ENCODE measurements at places on chromosomes 3 and 15.

DNA sequence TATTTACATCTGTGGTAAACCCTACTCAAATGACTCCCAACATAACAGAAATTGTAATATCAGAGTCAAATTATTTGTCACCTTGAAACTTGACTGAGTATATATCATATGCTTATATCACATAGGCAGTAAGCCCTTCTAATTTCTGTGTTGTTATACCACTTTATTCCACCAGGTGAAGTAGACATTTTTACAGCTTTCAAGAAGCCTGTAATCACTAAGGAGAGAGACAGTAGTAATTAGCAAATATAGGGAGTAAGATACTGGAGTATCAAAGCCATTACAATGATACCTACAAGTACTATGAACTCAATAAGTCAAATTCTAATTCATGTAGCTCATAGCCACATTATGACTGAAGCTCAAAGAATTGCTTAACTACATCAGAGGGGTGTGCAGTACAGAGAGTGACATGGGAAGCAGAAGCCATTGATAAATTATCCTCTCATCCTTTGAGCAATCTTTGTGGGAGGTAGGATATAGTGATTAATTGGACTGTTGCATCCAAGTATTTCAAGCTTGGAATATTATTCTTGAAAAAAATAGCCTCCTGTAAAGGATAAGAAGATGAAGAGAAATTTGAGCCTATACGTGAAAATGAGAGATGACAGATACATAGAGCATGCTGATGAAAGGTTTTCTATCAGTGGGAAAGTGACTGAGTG lies 1005.9 kb downstream of the ZPLD1 start:
- DNase-seq = no peak

GRCh38 chr15:65338366-65338765 lies 33.9 kb downstream of the RNU5B-1 start:
- peak; percentile 36 for DNase-seq

DNA sequence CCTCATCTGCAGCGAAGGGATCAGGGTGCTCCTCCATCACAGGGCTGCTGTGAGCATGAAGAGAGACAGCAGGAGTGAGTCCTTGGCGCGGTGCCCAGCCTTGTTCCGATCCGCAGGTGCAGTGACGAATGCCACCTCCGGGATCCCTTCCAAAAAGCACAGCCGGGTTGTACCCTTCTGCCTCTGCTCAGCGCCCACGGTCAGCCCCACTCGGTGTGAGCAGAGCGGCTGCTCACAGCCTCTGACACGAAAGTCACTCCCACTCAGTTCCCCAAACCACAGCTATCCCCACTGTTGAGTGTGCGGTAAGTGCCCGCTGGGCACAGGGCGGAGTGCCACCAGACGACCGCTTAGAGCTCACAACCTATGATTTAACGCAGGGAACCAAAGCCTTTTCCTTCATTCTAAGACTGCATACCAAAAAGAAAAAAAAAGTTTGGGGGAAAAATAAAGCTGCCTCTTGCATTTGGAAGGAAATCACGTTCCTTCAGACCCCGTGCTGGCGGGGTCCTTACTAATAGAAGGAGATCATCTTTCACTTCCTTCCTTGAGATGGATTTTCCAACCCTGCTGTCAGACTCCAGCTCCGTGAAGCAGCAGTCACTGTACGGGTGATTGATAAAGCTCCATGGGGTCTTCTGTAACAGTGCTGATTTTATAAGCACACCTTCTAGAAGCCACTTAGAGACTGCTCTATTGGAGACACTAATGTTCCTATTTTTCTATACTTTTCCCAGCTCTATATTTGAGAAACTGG lies 34.7 kb upstream of the TUBGCP5 start:
- peak; percentile 24 for DNase-seq

DNA sequence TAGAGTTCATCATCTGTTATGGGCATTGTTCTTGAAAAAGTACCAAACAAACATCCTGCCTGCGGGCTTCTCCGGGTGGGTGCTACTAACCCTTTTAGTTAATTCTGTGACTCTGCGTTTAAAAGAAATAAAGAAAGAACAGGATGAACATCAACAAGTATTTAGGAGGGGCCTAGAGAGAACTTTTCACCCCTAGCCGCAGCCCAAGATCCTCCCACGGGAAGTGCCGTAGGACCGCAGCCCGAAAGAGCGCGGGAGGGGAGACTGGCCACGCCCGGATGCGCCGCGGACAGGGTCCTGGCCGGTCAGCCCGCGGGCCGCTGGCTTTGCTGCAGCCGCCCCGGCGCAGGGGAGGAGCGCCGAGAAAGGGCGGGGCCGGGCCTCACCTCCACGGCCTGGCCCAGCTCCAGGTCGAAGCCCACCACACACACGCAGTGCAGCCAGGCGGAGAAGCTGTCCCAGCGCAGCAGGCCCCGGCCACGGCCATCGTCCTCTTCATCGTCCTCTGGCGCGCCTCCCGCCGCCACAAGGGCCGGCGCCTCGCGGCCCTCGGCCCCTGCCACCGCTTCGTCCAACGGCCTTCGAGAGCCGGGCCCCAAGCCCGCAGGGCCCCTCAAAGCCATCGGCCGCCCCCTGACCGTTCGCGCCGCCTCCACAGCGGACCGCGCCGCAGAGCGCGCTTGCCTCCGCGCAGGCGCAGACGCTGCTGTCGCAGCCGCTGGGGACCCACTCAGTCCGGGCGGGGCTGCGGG lies at the start of gene DENND6A:
Gene DENND6A, minus strand, starts transcription at position 682 of the 752 bp plus-strand sequence. Its CDS starts 59 bp downstream, at position 623.
- DNase-seq = peak; percentile 69

GRCh38 chr3:187836823-187837770 lies 91.8 kb upstream of the BCL6 start:
- no peak for DNase-seq

DNA sequence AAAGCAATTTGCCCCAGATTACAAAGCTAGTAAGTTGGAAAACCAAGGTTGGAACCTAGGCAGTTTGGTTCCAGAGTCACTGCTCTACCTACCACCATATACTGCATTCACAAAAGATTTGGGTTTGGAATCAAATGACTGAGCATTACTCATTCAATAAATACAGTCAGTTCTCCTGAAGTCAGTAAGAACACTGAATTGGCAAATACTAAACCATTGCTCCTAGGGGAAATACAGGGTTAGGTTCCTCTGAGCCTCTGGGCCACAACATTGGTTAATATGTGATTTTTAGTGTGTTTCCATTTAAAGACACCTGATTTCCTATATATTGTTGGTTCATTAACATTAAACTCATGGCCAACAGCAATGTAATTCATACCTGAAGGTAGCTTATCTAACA lies 2.1 kb upstream of the EIF5A2 start:
- DNase-seq = no peak

DNA sequence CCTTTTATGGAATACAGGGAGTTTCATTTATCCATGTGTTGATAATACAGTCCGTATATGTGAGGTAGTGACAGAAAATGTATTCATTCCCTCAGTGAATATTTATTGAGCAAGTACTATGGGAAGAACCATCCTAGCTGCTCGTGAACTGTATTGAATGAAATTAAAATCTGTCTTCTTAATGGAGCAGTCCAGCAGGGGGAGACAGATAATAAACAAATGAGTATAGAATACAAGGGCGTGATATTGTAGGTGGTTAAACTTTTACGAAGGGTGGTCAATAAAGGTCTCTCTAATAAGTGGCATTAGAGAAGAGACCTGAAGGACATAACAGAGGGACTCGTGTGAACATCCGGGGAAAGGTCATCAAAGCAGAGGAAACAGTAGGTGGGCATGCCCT lies 62.7 kb upstream of the OSTN start:
- no peak for DNase-seq
